Epithelial cell of umbilical artery (primary cell): ENCODE measurements at places on chromosomes 7 and 10. TPM values are rescaled to one million over a fixed set of nuclear protein-coding genes. Genes with fewer than 3 reads are reported as not detected.

The SLC26A3 gene
- not detected in 2 replicates for total RNA-seq

The AMZ1 gene
- total RNA-seq = not detected in 2 replicates

The CC2D2B gene
- 0.32 TPM in 1 of 2 replicates, not detected in the other for total RNA-seq

The HECTD2 gene
- 3.9 and 7.3 TPM in 2 replicates for total RNA-seq

The BPGM gene
- 26.9 and 91.6 TPM in 2 replicates for total RNA-seq

The SLC18A3 gene
- not detected in 2 replicates for total RNA-seq

The SLC26A5 gene
- not detected in 2 replicates for total RNA-seq

The TDRD1 gene
- total RNA-seq = not detected in 2 replicates

The MYH16 gene
- total RNA-seq = 0.30 and 0.97 TPM in 2 replicates

The RAB18 gene
- 43.9 and 51.5 TPM in 2 replicates for total RNA-seq

The IFIT3 gene
- 5.8 and 100 TPM in 2 replicates for total RNA-seq

The INHBA gene
- total RNA-seq = 21.3 and 27.9 TPM in 2 replicates

The SPDYE5 gene
- total RNA-seq = not detected in 2 replicates

The FOXI2 gene
- not detected in 2 replicates for total RNA-seq
